ENCODE measurements at places on chromosomes 7 and 10.

DNA sequence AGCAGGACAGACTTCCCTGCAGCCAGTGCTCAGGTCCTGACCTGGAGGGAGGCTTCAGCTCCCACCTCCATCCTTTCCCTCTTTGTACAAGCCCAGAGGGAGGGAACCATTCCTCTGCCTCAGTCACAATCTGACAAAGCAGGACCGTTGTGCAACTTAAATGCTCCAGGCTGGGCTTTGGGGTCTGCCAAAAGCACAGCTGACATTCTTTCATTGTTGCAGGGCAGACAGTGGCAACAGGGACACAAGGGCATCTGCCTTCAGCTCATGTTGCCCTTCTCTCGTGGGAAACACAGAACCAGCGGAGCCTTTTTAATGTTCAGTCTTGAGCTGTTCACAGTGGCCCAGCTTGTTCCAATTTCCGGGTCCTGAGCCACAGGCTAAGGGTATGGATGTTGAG lies 155.7 kb upstream of the TNS3 start:
- no peak for DNase-seq

GRCh38 chr10:65945061-65945460 lies 980.8 kb upstream of the LRRTM3 start:
- DNase-seq = no peak

DNA sequence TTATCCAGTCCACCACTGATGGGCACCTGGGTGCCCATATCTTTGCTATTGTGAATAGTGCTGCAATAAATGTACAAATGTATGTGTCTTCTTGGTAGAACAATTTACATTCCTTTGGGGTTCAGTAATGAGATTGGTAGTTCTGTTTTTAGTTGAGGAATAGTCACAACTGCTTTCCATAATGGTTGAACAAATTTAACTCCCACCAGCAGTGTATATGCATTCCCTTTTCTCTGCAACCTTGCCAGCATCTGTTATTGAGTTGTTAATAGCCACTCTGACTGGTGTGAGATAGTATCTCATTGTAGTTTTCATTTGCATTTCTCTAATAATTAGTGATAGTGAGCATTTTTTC lies 27.8 kb downstream of the COA1 start:
- DNase-seq = no peak

DNA sequence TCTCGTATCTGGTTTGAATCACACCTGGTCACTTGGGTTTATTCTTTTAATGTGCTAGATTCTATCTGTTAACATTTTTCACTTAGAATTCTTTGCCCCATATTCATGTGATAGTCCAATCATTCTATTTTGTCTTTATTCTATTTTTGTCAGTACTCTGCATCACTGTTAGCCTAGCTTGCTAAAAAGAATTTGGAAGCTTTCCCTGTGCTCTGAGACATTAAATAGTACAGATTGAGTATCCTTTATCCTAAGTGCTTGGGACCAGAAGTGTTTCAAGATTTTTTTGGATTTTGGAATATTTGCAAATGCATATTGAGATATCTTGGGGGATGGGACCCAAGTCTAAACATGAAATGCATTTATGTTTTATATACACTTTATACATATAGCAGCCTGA lies 51.0 kb downstream of the RALA start:
- no peak for DNase-seq

- no peak for DNase-seq
Observed at GRCh38 chr10:7165500-7166177, 245.2 kb downstream of the SFMBT2 start.

DNA sequence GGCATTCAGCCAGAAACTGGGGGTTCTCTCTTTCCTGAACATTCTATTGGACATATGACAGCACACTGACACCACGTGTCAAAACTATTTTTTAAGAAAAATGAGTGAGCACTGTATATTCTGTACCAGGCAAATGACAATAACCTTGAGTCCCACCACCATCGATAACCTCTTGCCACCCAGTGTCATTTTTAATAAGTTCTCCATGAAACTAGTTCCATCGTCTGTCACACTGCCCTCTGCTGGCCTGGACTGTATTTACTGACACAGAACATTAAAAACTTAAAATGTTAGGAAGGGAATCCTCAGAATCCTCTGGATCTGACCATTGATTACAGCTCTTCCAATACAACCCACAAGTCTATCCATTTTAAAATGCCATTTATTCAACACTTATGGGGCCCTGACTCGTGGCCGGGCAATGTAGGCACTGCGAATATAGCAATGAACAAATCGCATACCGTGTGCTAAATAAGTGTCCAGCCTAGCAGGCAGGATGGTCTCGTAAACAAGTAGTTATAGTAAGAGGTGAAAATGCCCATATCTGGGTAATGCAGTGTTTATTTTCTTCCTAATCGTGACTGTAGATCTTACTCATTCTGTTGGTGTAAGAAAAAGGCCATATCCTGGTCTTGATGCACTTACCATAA lies 35.9 kb upstream of the CACNB2 start:
- DNase-seq = peak; percentile 7
